ENCODE measurements at places on chromosomes 7 and 10.

DNA sequence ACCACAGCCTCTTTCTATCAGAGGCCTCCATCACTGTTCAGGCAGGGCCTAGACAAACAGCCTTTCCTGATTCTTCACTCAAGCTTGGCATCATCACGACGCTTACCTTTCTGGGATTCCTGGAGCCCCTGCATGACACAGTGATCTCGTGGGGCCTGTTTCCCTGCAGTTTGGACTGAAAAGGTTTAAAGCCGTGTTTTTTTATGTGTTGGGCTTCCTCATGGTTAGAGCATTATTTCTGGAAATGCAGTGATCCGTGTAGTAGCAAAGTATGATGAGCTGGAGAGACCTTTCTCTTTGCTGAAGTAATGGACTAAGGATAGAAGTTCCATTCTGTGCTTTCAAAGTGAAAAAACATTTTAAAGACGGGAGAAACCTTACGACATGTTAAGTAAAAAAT is 169.1 kb downstream of the BMPER start:
- DNase-seq: no peak

- DNase-seq: no peak
Observed at GRCh38 chr7:35792472-35792871, 8.4 kb upstream of the SEPTIN7 start.

GRCh38 chr7:43364391-43364790 is 218.5 kb upstream of the STK17A start:
- no peak for DNase-seq

DNA sequence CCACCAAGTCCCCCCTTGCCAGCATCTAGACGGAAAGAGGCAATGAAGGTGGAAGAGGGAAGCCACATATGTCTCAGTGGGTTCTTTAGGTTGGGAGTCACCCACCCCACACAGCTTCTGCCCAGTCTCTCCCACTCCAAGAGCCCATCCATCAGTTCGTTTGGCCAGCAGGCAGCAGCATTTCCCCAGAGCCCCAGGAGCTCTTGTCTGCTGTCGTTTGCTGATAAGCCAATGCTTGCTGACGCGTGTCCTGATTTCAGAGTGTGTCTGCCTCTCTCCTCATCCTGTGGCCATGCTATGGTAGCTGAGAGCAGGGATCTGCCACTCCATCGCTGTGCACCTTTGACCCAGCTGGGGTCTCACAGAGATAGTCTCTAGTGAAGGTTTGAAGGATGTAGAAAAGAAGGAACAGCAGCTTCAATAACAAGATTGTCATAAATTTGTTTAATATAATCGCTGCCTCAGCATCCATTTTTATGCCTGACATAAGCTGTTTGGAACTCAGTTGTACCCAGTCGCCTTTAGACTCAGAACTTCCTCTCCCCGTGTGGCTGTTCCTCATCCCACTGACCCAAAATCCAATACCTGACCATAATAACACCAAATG is 39.4 kb upstream of the GDF10 start:
- DNase-seq: no peak

- DNase-seq: peak; percentile 17
Observed at GRCh38 chr10:29563420-29564035, 71.2 kb downstream of the SVIL start.

- no peak for DNase-seq
Observed at GRCh38 chr10:6778992-6779701, 199.1 kb upstream of the PRKCQ start.

- DNase-seq: peak; percentile 46
Observed at GRCh38 chr7:64951250-64951848, 39.5 kb downstream of the ZNF117 start.

GRCh38 chr7:17229228-17229627 is 69.2 kb upstream of the AHR start:
- no peak for DNase-seq

GRCh38 chr10:30368065-30368718 is 19.1 kb upstream of the MTPAP start:
- DNase-seq: no peak

- DNase-seq: no peak
Observed at GRCh38 chr7:50614721-50615518, 49.7 kb upstream of the DDC start.

GRCh38 chr10:103871006-103871405 is 15.6 kb upstream of the SH3PXD2A start:
- DNase-seq: no peak

DNA sequence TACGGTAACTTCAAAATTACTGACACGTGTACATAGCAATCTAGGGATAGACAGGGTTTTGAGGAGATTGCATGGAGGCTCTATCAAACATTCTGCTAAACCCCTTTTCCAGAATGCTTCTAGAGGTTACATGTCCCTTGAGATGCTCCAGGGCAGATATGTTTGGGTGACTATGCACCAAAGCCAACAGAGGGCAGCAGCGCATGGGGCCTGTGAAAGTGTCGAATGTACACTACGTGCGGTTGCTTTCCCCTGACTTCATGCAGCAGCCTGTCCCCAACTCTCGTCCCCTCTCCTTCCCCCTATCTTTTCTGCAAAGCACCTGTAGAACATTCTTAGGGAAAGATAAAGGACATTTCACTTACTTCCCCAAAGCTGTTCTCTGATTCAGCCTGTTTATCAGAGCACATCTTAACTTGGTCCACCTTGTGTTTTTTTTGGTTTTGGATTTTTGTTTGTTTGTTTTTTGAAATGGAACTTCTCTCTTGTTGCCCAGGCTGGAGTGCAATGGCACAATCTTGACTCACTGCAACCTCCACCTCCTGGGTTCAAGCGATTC is 90.2 kb downstream of the UBE3C start:
- DNase-seq: no peak

- no peak for DNase-seq
Observed at GRCh38 chr10:31033147-31033546, 1.5 kb upstream of the ZNF438 start.

- no peak for DNase-seq
Observed at GRCh38 chr10:35784751-35785150, 142.7 kb upstream of the FZD8 start.

- DNase-seq: no peak
Observed at GRCh38 chr7:79051915-79052314, 401.6 kb downstream of the MAGI2 start.

DNA sequence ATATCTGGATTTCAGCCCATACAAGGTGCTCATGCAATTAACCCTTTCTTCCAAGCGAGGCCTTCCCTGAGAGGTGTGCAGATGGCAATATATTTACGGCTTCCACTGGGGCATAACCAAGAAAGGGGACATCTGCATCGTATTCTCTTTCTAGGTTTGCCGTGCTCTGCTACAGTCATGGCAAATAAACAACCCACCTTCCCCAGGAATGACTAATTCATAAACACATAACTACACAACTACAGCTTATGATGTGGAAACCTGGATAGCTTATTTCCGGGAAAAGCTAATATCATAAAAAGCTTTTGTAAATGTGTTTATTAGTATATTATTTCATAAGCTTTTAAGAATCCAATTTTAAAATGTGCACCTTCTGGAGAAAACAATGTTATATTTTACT is 120.0 kb downstream of the CAMK1D start:
- DNase-seq: no peak

- DNase-seq: no peak
Observed at GRCh38 chr10:63137306-63137705, 4.2 kb downstream of the NRBF2 start.

- DNase-seq: no peak
Observed at GRCh38 chr10:49350846-49351532, 44.9 kb downstream of the DRGX start.

GRCh38 chr7:143512488-143513340 is 35.0 kb downstream of the TAS2R41 start:
- no peak for DNase-seq

GRCh38 chr10:35722226-35722625 is 80.1 kb upstream of the FZD8 start:
- DNase-seq: no peak

Measured in GM10248 (cell line).